ENCODE measurements at places on chromosomes 2 and 18.

DNA sequence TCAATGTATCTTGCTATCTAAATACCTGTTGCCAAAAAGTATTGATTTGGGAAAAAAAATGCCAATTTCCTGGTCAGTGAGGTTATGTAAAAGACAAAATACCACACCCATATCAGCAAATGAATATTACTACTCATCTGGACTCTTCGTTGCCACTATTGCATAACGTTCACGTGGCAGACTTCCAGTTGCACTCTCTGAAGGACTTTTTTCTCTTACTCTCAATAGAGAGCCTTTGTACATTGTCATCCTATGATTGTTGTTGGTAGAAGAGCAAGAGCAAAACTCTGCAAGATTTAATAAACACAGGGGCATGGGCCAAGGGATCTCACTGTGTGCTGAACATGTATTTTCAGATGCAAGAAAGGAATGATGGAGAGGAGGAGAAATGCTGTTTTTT lies 689.8 kb downstream of the MBD2 start:
- no peak for DNase-seq

GRCh38 chr2:36379710-36380448 lies 24.3 kb downstream of the CRIM1 start:
- DNase-seq: no peak

GRCh38 chr18:44609181-44609941 lies 71.3 kb upstream of the SETBP1 start:
- no peak for DNase-seq

DNA sequence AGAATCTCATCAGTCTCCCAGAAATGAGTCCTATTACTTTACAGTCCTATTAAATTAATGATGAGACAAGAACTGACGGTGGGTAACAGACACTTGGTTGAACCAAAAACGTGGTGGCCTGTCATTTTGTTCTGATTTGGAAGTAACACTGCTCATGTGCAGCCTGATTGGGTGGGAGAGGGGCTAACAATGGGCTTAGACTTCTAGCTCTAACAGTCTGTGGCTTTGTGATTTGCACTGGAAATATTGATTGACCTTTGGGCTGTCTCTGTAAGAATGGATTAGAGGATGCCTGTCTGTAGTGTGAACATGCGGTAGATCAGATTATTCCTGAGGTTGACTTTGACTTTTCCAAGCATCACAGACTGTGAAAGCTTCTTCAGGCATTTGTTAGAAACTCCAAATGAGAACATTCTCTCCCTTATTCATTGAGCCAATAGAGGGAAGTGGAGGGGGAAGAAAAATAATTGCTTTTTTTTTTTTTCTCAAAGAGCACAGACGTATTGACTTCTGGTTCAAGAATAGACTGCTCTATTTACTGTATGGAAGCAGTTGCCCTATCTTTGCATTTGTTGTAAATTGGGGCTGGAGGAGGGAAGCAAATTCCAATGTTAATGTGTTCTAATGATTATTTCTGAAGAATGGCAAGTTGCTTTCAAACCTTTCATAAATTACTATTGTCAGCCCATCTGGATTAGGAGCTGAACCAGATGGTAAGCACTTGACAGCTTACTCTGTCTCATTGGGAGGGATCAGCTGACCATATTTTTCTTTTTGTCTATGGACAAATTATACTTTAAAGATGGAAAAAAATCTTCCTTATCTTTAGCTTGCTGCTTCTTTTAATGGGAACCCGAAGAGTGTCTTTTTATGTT lies 85.8 kb upstream of the TTN start:
- DNase-seq: no peak

GRCh38 chr2:233915128-233915527 lies 2.0 kb upstream of the TRPM8 start:
- no peak for DNase-seq

- DNase-seq: no peak
Observed at GRCh38 chr2:71451705-71452104, 1.7 kb upstream of the DYSF start.

DNA sequence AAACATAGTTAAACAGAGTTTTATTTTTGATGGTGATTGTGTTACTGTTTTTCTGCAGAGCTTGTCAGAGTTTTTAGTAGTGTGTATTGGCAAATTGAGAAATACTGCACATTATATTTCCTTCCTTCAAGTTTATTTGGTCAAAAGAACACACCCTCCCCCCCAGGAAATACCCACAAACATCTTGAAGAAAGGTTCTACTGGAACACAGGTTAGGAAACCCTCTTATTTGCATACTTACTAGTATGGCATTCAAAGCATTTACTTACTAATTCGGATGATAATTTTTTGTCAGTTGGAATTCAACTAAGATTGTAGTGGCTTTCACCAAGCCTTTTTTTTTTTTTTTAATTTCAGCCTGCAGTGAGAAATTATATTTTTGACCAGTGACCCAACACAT lies 9.1 kb downstream of the CAB39 start:
- no peak for DNase-seq

DNA sequence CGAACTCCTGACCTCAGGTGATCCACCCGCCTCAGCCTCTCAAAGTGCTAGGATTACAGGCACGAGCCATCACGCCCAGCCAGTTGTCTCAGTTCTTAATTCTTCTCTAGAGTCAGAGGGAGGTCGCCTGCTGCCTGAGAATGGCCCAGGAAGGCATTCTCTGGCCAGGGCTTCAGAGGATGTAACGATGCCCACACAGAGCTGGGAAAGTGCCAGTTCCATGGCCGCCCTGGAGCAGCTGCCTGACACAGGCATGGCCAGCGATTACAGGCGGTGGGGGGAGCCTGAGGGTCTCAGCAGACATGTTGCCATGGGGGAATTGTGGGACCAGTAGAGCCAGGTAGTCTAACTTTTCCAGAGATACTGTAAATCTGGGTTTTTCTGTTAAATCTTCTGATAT lies 25.6 kb upstream of the DNMT3A start:
- DNase-seq: no peak

DNA sequence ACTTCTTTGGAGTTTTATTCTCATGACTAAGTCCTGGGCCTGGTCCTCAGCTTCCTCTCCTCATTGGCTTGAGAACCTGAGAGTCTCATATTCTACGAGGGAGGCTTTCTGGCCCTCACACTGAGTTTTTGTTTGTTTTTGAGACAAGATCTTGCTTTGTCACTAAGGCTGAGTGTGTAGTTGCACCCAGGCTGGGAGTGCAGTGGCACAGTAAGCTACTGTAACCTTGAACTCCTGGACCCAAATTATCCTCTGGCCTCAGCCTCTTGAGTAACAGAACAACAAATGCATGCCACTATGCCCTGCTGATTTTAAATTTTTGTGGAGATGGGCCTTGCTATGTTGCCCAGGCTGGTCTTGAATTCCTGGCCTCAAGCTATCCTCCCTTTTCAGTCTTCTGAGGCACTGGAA lies 22.6 kb downstream of the PRKRA start:
- DNase-seq: no peak
